ENCODE measurements at places on chromosomes 1 and 21. TPM values are rescaled to one million over a fixed set of nuclear protein-coding genes. Genes with fewer than 3 reads are reported as not detected.

The LORICRIN gene
- not detected for total RNA-seq

The C8A gene
- not detected for total RNA-seq

The SH2D1B gene
- total RNA-seq, result 133 TPM

The GPR161 gene
- total RNA-seq, result not detected

The TDRD10 gene
- not detected for total RNA-seq

The IQGAP3 gene
- total RNA-seq, result 0.14 TPM

The SPATC1L gene
- total RNA-seq, result 4.0 TPM

The E2F2 gene
- 3.2 TPM for total RNA-seq

The C8B gene
- not detected for total RNA-seq

The CRABP2 gene
- 3.8 TPM for total RNA-seq

The C1orf185 gene
- not detected for total RNA-seq

The FBXO2 gene
- total RNA-seq, result 7.9 TPM

The SPRR1B gene
- not detected for total RNA-seq

All from natural killer cell (primary cell).